ENCODE measurements at places on chromosomes 5 and 9.

DNA sequence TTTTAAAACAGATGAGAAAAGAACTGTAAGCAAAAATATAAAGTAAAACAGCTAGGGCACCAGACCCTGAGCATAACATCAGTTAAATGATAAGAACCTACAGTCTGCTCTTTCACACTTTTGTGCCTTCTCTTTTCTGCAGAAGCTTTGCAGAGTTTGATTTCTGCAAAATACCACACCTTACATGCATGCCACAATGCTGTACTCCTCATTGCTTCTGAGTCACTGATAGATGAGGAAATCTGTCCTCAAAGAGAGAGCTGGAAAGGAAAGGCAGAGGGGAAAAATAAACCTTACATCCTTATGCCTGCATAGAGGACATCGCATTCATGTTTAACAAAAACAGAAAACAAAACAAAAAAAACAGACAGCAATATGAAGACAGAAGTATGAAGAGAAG lies 142.9 kb downstream of the ATPSCKMT start:
- no peak for DNase-seq

DNA sequence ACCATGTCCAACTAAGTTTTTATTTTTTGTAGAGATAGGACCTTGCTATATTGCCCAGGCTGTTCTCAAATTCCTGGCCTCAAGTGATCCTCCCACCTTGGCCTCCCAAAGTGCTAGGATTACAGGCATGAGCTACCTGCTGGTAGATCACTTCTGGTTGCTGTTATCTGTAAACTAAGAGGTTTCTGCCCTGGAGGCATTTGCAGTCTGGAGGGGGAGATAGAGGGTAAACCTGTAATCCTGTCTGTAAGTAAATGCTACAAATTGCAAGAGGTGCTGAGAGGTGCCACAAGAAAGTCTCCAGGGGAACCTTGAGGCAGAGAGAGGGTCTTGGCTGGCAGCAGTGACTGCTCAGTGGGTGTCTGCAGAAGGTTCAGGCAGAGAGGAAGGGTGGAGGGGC lies 29.0 kb upstream of the GGTA1 start:
- no peak for DNase-seq

DNA sequence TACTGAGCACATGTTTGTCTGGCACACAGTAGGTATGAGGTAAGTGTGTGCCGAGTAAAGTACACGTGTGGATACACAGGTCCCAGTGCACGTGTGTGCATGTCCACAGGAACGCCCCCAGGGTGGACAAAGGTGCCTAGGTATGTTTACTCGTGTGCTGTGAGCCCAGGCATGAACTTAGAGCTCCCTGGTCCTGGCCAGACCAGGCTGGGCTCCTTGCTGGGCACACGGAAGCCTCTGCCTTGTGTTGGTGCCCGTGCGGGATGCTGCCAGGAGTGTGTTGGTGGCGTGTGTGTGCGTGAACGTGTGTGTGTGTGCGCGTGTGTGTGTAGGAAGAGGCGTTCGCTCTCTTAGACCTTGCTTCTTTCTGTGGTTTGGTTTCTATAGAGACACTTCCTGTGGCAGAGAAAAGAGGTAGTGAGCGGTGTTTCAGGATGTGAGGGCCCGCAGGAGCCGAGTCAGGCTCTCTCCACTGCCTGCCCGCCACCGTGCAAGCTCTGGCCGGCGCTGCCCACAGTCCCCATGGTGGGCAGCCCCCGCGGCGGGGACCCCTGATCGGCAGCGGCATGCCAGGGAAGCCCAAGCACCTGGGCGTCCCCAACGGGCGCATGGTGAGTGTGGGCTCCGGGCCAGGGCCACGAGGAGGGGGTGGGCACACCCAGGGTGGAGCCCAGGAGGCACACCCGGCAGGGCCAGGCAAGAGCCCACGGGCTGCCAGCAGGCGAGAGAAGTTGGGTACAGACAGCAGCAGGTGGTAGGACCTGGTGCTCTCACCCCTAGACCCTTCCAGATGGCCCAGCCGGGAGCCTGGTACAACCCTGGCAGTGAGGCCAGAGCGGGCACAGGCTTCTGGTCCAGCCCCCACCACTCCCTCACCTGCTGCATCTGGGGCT lies at the start of gene RGS14:
TSS of gene RGS14 (plus strand) at position 466 of the 893 bp plus-strand sequence. CDS start at position 567, 101 bp downstream.
- DNase-seq, result peak; percentile 66

DNA sequence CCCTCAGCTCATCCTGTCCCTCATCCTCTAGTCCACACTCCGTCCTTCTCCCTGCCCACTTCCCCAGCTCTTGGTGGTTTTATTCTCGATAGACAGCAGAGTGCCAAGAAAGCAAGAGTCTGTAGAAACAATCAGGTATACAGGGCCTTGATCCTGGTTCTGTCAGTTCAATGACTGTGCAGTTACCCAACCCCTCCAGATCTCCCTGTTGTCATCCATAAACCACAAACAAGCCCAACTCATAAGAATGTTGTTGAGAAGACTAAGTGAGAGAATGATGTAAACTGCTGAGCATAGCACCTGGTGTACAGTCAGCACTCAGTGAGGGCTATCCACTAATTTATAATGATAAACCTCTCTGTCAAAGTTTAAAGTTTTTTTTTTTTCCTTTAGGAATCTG lies 31.3 kb downstream of the ISL1 start:
- no peak for DNase-seq

- DNase-seq, result no peak
Measured at GRCh38 chr5:587403-587802, 24.7 kb upstream of the CEP72 start.

DNA sequence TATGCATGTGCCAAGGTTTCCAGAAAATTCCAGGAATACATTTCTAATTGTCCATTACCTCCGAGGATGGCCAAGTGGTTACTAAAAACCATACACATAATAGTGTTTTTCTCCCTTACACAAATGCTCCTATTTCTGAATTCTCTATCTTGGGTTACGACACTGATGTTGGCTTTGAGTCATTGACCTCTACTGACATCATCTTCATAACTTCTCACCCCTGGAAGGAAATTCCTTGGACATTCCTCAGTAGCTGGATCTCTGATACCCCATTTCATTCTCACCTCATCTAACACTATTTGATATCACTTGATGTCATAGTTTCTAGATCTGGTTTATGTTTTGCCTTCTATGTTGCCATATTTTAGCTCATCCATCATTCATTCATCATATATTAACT lies 287.2 kb downstream of the CTNND2 start:
- no peak for DNase-seq

DNA sequence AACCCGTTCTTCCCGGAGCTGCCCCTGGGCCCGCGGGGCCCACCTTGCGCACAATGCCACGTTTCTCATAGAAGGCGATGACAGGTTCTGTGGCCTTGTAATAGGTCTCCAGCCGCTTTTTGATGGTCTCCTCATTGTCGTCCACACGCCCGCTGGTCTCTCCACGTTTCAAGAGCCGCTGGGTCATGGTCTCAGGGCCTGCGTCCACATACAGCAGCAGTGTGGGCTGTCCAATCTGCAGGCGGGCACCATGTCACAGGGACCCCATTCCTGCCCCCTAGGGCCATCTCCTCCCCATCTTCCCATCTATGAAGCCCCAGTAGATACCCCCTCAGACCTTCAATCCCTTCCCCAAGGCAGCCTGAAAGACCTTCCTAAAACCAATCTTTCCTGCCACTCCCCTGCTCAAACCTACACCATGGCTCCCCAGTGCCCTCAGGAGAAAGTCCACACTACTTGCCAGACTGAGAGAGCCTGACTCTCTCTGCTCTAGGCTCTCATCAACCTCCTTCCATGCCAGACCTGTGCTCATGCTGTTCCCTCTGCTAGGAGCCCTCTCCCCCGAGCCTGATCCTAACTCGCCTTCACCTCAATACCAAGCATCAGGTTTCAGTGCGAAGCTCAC lies 9.1 kb downstream of the AK1 start:
- no peak for DNase-seq

DNA sequence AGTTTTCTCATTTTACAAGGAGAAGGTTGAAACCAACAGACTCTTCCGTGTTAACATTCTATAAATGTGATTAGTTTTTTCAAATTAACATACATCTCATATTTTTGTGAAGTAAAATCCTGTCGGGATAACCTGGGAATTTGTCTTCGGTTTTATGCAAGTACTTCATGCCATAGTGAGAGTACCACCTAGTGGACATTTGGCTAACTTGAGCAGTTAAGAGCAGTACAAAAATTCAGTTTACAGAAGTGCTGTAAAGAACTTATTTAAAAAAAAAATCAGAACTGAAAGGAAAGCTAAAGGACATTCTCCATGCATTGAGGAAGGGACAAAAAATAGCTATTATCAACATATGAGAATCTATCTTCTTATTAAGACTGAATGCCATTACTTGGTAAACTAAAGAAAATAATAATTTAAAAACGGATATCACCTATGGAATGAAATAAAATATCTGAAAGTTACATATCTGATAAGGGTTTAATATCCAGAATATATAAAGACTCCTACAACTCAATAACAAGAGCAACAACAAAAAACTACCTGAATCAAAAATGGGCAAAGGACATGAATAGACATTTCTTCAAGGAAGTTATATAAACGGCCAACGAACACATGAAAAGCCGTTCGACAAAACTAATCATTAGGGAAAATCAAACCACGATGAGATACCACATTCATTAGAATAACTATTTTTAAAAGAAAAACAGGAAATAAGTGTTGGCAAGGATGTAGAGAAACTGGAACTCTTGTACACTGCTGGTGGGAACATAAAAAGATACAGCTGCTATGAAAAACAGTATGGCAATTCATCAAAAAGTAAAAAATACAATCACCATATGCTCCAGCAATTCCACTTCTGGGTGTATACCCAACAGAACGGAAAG lies 117.0 kb upstream of the GNA14 start:
- DNase-seq, result no peak

- DNase-seq, result no peak
Measured at GRCh38 chr5:125868036-125868435, 555.2 kb upstream of the GRAMD2B start.

DNA sequence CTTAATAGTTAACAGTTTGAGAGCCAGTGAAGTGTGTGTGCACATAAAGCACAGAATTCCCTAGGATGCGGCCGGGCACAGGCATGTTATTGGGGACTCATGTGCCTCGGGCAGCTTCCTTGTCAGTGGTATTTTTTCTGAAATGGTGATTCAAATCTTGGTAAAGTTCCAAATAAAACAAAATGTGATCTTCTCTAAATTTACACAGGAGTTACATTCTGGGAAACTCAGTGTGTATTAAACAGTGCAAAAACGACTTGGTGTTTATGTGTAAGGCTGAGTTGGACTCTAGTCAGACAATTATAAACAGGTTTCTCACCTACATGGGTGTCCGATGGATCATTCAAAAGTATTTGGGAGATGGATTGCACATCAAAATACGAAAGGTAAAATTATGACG lies 48.9 kb downstream of the BOD1 start:
- no peak for DNase-seq

GRCh38 chr5:93746406-93747056 lies 5.1 kb upstream of the POU5F2 start:
- DNase-seq, result no peak

DNA sequence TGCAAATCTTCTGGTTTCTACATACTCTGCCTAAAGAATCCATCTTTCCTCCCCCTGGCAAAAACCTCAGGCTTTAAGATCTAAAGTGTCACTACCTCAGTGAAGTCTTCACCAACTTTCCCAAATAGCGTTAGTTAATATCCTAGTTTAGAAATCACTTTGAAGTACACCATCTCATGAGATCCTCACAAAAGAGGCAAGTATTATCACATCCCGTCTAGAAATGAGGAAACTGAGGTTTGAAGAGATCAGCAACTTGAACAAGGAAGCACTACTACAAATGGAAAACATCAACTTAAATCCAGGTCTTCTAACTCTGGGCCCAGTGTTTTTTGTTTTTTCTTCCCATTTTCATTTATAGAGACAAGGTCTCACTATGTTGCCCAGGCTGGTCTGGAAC lies 4.6 kb downstream of the AP3B1 start:
- DNase-seq, result no peak

GRCh38 chr9:123033352-123033751 lies at the start of gene GPR21:
TSS of gene GPR21 (plus strand) at chr9:123033667. CDS start at chr9:123034567, 900 bp downstream.
- DNase-seq, result no peak

DNA sequence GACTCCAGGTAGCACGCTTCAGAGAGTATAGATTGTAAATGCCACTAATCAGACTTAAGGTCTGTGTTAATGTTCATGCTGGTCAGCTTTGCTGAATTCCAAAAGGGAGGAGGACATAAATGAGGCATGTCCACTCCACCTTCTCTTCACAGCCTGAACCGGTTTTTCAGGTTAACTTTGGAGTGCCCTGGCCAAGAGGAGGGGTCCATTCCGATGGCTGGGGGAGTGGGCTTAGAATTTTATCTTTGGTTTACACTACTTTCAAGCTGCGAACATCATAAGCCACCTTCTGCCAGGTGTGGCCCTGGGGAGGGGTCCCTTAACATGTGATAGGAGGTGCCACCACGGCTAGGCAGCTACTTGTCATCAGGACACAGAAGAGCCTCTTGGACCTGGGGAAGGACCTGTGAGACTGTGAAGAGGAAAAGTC lies 24.2 kb downstream of the ABO start:
- DNase-seq, result no peak

DNA sequence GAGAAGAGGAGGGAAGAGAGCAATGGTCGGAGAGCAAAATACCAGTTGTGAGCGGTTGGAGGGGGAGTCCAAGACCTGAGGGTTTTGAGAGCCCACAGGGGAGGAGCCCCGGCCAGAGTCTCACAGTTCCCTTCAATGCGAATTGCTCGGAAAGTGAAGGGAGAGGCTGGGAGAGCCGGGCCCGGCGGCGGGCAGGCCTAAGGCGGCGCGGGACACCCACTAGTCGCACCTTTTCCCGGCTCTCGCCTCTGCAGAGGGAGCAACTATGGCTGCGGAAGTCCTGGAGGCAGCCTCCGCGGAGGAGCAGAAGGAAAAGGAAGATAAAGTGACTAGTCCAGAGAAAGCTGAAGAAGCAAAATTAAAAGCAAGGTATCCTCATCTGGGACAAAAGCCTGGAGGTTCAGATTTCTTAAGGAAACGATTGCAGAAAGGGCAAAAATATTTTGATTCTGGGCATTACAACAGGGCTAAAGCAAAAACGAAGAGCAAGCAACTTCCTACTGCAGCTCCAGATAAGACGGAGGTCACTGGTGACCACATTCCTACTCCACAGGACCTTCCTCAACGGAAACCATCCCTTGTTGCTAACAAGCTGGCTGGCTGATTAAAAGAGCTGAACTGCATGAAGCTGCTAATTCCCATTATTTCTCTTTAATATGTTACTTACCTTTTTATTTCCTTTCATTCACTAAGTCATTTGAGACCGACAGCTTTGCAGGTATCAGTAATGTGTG lies 6.5 kb upstream of the BTNL3 start:
- no peak for DNase-seq

DNA sequence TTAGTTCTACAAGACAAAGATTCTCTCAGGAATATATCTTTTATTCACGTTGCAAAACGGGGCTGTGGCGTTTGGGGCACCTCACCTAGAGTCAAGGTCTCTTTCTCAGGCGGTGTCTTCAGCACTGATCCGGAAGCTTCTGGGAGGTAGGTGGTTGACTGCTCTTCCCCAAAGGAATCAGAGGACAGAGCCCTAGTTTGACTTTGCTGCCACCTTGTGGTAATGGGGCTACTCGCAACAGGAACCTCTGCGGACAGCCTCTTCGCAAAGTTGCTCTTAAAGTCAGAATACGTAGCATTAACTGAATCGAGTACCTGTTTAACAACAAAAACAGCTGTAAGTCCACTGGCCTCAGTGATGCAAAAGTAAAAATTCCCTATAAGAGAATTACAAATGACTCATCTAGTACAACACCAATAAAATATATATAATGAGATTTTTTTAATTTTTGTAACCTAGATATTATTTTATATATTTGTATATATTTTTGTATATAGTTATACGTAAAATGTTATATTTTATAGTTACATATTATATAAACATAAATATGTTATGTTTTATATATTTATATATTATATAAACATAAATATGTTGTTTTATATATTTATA lies 13.3 kb upstream of the GPX8 start:
- DNase-seq, result peak; percentile 74

GRCh38 chr9:86637515-86637914 lies 283.3 kb upstream of the TUT7 start:
- no peak for DNase-seq

GRCh38 chr5:154244476-154244875 lies 53.9 kb downstream of the GALNT10 start:
- DNase-seq, result no peak
